ENCODE measurements at places on chromosomes 11 and 22.

DNA sequence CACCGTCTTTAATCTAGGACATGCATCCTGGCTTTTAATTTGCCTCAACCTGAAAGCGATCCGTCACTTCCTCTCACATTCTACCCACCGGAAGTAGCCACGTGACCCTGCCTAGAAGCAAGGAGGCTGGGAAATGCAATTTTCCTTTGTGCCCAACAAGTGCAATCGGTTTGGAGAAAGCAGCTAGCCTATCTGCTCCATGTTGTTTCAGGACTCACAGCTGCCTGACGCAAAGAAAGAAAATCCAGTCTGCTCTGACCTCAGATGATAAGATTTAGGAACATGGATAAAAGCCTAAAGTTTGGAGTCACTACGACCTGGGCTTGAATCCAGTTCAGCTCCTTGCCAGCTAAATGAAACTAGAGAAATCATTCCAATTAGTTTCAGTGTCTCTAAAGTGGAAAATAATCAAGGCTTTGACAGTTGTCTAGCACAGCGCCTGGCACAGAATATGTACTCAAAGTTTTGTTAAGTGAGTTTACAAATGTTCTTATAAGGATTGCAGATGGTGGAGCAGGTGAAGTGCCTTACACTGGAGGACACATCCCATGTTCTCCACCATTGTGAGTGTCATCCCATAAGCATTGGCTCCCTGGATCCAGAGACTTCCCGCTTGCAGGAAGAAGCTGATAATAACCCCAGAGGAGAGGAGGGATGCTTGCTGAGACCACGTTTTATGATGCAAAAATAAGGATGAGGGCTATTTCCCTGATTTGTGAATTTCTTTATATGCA lies 553.7 kb downstream of the MN1 start:
- DNase-seq, result no peak

GRCh38 chr11:123357990-123358827 lies 71.9 kb upstream of the GRAMD1B start:
- DNase-seq, result no peak

- DNase-seq, result no peak
Measured at GRCh38 chr22:33589297-33589696, 331.0 kb downstream of the LARGE1 start.

GRCh38 chr11:112315057-112315720 lies 54.5 kb upstream of the PLET1 start:
- DNase-seq, result no peak

- DNase-seq, result no peak
Measured at GRCh38 chr11:36997656-36998055, 399.6 kb upstream of the RAG2 start.

DNA sequence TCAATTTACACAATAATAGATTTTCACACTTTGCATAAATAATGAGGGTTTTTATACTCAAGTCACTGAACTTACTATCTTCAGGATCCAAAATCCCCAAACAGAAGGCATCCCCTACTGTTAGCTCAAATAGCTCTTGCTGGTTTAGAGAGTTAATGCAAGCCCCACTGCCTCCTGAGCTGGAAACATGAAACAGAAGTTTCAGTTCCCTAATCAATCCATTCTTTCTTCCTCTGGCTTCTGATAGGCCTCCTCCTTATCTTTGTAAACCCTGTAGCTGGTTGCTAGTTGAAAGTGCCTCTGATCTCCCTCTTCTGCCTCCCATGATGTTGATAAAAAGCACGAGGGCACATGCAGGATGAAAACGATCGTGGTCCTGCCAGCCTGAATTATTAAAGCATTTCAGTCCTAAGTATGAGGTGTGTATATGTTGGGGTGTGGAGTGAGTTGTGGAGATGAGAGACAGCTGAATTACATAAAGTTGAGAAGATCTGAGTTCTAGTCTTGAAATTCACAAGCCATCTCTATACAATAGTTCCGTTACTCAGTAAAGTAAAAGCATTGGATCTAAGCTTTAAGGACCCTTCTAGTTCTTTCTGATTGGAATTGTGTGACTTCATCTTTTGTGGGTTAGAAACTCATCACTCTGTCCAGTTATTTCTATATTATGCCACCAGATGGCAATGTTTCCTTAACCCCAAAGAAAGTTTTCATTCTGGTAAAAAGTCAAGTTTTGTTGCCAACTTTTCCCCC lies 35.0 kb upstream of the EHF start:
- no peak for DNase-seq

DNA sequence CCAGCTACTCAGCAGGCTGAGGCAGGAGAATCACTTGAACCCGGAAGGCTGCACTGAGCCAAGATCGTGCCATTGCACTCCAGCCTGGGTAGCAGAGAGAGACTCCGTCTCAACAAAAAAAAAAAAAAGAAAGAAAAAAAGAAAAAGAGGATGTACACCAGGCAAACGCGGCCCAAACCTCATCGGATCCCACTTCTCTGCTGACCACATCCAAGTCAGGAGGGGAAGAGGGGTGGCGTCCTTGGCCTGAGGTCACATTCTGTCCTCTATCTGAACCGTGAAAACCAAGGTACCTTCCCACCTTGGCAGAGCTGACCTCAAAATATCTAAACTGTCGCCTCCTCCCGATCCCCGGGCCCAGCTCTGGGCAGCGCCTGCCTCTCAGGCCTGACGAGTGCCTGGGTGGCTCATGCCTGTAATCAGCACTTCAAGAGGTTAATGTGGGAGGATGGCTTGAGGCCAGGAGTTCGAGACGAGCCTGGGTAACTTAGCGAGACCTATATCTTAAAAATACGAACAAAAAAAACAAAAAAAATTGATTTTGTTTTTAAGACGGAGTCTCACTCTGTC lies 25.1 kb downstream of the RGL4 start:
- no peak for DNase-seq

DNA sequence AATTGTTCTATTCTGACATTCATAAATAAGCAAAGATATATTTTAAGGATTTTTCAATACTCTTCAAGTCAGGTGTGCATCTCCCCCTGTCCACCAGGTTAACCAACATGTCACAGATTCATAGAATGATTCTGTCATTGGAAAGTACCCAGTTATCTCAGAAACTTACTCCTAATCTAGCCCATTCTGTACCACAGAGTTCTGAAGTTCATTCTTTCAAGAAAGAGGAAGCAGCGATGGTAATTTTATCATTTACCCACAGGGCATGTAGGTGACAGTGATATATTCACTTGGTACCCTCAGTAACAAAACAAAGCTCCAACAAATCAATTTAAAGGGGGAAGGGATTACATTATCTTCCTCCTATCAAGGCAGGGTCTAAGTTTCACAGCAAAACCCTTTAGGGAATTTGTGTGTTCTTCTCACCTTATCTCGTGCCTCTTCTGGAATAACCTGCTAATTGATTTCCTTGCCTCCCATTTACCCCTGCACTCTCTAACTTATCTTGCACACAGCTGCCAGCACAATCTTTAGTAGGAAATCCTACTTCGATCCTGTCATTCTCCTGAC lies 19.0 kb upstream of the MPPED2 start:
- DNase-seq, result no peak

GRCh38 chr22:31278626-31279326 lies 13.5 kb downstream of the PIK3IP1 start:
- no peak for DNase-seq

DNA sequence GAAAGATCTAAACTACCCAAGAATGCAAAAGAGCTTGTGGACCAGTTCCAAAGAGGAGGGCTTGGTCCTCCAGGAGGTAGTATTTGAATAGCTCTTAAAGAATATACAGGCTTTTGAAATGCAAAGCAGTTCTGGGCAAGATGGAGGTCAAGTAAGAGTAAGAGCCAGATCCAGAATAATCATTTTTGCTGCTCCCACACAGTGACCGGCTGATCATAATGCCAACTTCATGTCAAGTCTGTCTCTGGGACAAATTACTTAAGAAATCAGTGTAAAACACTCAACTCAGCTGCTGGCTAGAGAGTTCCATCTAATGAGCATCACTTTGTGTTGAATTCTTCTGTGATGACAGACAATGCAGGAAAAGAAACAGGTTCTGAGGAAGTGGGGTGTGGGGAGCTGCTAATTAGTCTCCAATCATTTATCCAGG lies 250.9 kb upstream of the NARS2 start:
- no peak for DNase-seq

GRCh38 chr11:30585892-30586250 lies 282 bp downstream of the MPPED2 start:
- no peak for DNase-seq

GRCh38 chr22:30694640-30695350 lies at the start of gene OSBP2:
TSS of gene OSBP2 (plus strand) at chr22:30694874. CDS start at chr22:30694910, 36 bp downstream.
- no peak for DNase-seq

GRCh38 chr22:35314161-35314942 lies 14.7 kb downstream of the TOM1 start:
- DNase-seq, result no peak

DNA sequence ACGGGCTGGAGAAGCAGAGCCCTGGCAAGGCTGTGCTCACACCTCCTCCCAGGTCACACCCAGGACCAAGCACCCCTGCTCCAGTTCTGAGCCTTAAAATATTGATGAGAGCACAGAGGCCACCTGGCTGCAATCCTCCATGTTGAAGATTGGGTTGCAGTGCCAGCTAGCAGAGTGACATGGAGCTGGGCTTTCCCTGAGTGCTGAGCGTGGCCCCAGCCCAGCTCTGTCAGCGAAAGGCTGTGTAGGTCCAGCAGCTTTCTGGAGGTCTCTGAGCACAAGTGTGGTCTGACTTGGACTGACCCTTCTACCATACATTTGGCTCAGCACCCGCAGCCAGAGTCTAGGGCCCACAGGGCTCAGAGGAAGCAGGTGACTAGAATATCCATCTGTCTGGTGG lies 4.0 kb upstream of the CHKA start:
- DNase-seq, result no peak

DNA sequence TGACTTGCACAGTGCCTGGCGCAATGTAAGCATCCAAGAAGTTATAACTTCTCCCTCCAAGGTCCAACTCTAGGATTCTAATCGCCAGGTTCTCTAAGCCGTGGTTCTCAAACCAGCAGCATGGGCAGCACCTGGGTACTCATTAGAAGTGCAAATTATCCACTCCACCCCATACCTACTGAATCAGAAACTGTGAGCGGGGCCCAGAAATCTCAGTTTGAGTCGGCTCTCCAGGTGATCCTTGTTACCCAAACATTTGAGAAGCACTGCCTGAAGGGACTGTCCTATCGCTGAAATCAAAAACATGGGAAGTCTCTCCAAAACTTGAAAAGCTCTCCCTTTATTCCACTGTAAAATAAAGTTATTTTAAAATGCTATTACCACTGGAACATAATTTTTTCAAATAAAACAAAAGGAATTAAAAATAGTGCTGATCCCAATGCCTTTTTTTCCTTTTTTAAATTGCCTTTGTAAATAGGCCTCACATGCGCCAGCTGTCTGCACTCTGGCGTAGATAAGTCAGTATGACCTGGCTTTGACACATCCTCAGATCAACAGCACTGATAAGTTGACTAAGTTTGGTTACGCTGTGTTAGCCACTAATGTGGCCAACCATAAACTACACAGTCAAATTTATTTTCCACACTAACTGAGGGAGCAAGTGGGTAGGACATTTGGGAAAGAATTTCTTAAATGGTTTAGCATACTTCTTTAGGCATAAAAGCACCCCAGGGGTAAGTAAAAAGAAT lies 8.4 kb upstream of the CTR9 start:
- no peak for DNase-seq

DNA sequence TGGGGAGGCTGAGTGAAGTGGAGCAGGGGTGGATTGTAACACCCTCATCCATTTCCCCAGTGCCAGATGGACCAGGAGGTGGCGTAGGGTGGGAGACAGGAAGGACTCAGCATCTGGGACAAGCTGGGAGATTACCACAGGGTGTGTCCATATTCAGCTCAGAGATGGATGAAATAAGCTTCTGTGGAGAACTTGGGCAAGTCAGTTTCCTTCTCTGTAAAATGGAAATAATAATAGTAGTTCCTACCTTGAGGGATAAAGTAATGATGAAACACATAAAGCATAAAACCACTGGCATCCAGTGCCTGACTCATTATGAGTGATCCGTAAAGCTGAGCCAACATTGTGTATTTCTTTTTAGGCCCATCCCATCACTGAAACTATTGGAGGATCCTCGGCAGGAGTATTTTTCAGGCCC lies 607 bp upstream of the ROBO4 start:
- no peak for DNase-seq

DNA sequence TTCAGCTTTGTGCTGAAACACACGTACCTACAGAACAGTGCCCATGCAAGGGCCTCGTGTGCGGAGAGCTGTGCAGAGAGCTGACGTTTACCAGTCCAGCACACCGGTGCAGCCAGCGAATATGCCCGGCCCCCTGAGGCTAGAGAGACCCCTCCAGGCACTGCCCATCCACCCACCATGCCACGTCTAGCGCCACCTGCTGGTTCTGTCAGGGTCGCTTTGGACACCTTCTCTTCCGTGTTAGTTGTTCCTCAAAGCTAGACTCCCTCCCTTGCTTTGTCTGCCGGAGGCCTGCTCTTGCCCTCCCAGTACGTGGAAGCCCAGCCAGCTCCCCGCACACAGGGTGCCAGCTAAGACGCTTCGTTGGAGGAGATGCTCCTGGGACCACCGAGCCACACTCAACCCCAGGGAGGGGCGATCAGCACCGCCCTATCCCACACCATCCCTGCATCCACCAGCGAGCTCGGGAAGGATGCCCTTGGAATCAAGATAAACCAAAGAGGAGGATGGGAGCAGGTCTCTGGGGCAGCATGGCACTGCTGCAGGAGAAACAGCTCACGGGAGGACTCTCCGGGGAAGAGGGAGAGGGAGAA lies 43.4 kb downstream of the CPT1A start:
- DNase-seq, result no peak

GRCh38 chr11:71206186-71206585 lies 46.2 kb downstream of the SHANK2 start:
- DNase-seq, result no peak

GRCh38 chr11:126319374-126319740 lies 15.5 kb downstream of the DCPS start:
- no peak for DNase-seq

DNA sequence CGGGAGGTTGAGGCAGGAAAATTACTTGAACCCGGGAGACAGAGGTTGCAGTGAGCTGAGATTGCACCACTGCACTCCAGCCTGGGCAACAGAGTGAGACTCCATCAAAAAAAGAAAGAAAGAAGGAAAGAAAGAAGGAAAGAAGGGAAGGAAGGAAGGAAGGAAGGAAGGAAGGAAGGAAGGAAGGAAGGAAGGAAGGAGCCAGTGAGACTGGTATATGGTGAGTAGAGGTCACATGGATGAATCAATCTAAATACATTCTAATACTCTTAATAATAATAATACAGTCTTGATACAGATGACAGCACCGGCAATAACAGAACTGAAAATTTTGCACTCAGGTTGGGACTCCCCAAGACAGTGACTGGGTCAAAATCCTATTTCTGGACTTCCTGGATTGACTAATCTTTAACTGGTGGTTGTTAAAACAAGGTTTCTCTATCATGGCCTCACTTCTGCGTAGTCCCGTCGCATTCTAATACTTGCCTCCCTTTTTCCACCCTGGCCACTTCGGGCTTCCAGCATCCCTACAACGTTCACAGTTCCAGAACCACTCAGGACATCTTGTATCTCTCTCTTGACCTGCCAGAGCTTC lies 53.5 kb upstream of the EIF3M start:
- DNase-seq, result no peak

- no peak for DNase-seq
Measured at GRCh38 chr11:19819148-19819547, 106.5 kb downstream of the NAV2 start.

Data from stimulated activated CD8-positive, alpha-beta memory T cell treated with anti-CD3 and anti-CD28 coated beads, Interleukin-4, amount 100 ng/mL, for 1 hour (primary cell).